ENCODE measurements at places on chromosomes 7 and 10.

DNA sequence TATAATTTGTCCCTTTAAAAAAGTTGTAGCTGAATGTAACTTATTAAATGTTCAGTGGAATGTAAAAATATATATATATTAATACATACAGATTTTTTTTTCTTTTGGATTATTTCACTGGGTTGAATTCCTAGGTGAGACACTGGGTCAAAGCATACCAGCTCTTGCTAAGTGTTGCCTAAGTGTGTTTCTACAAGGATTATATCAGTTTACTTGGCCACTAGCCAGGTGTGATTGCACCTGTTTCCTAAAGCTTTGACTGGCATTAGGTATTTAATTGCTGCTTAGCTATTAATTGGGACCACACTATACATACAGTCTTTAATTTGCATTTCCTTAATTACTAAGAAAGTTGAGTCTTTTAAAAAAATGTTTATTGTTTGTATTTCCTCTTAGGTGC is 5.5 kb upstream of the ELOVL3 start:
- peak; percentile 11 for DNase-seq

- DNase-seq = no peak
Observed at GRCh38 chr10:16510843-16511242, 10.8 kb downstream of the C1QL3 start.

GRCh38 chr10:71159892-71160291 is 52.5 kb upstream of the UNC5B start:
- DNase-seq = no peak

DNA sequence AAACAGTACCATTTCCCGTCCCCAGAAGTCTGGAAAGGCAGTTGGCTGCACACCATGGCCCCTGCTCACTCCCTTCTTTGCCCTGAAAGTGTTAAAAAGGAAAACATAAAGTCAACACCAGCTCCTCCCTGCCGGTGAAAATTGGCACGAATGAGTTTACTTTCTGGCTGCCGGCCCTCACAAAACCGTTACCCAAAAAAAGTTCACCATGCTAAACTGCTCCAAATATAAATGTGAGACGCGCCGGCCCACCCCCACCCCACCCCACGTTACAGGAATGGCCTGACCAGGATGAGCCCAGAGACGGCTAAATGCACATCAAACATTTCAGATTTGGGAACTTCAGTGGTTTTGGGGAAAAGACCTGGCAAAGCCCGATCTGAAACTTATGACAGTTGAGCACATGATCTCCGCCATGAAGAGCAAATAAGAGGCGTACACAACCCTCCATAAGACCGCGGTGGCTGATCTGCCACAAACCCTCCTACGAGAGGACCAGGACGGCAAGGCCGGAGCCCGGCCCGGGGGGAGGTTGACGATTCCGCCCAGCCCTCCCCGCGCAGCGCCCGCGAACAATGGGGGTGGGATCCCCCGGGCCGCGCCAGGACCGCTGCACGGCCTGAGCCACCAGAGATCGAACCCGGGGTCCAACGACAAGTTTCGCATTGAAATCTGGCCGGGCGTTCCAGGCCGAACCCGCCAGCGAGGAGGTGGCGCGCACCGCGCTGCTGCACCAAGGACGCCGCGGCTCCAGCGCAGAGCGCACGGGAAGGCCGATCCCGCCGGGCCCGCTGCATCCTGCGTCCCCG is 952 bp downstream of the DIP2C start:
- DNase-seq = peak; percentile 62

DNA sequence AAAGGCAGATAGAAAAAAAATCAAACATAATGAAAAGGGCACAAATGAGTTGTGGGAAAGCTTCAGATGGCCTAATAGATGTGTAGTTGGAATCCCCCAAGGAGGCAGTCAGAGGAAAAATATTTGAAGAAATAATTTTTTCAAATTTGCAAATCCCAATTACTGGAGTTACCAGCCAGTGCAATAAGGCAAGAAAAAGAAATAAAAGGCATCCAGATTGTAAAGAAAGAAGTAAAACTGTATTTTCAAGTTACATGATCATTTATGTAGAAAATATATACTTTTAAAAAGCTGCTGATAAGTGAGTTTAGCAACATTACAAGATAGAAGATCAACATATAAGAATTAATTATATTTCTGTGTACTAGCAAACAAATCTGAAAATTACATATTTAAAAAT is 329.0 kb downstream of the SDK1 start:
- no peak for DNase-seq

- no peak for DNase-seq
Observed at GRCh38 chr10:131274883-131275282, 36.6 kb downstream of the TCERG1L start.

- no peak for DNase-seq
Observed at GRCh38 chr7:152048051-152048450, 22.6 kb downstream of the GALNT11 start.

DNA sequence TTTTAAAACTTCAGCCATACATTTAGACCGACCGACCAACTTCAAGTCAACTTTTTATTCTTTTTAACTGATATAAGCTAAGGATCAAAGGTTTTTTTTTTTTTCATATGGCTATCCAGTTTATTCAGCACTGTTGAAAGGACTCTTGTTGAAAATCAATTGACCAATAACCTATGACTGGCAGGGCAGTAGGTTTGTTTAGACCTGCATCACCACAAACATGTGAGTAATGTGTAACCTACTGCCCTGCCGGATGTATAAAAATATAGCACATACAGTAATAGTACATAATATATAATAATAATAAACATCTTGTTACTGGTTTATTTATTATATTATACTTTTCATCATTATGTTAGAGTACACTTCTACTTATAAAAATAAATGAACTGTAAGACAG is 434.6 kb upstream of the SEMA3A start:
- DNase-seq = no peak

GRCh38 chr10:132939957-132940790 is 2.2 kb downstream of the CFAP46 start:
- DNase-seq = peak; percentile 68

GRCh38 chr10:25842146-25842545 is 91.9 kb upstream of the MYO3A start:
- no peak for DNase-seq

Measured in tongue (tissue), 3 donors.